Activated naive CD4-positive, alpha-beta T cell (primary cell): ENCODE measurements at places on chromosomes 7 and 10.

GRCh38 chr7:39407723-39408122 is 158.5 kb upstream of the YAE1 start:
- no peak for DNase-seq

GRCh38 chr7:92567460-92567859 is 22.7 kb downstream of the FAM133B start:
- DNase-seq = no peak

GRCh38 chr7:55275291-55276200 is 89.6 kb upstream of the LANCL2 start:
- DNase-seq = no peak

- no peak for DNase-seq
These were observed 125.5 kb downstream of the LRRC4 start for GRCh38 chr7:127905491-127906330.

GRCh38 chr7:27998382-27998781 is 182.2 kb downstream of the JAZF1 start:
- DNase-seq = no peak

DNA sequence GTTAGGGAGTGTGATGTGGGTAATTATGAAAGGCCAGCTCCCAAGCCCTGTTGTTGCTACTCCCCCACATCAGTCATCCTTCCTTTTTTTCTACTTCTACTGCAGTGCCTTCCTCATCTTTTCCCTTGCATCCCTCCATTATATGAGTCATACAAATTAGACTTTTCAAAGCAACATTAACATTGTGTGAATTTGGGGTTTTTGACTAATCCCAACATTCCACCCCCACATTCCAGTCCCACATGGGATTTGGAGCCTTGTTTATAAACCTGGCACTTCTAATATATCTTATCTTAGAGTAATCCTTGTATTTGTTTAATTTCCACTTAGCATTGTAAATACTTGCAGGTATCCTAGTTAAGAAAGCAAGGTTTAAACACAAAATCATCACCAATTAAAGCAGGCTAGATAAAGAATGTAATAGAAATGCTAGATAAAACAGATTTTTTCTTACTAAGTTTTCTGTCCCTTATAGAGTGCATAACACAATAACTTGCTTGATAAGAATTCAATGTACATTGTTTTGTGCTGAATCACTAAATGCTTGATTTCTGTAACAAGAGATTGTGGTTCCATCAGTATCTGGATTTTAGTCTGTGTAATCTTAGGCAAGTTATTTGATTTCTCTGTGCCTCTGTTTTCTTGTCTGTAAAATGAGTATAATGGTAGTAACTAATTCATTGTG is 165.8 kb downstream of the CFTR start:
- no peak for DNase-seq
